ENCODE measurements at places on chromosomes 3 and 15.

- DNase-seq = no peak
Measured at GRCh38 chr3:180678231-180678630, 1.1 kb downstream of the CCDC39 start.

- DNase-seq = peak; percentile 66
Measured at GRCh38 chr3:112582244-112582874, 20.5 kb downstream of the SLC35A5 start.

GRCh38 chr3:182632077-182632393 is 161.3 kb upstream of the ATP11B start:
- DNase-seq = no peak

DNA sequence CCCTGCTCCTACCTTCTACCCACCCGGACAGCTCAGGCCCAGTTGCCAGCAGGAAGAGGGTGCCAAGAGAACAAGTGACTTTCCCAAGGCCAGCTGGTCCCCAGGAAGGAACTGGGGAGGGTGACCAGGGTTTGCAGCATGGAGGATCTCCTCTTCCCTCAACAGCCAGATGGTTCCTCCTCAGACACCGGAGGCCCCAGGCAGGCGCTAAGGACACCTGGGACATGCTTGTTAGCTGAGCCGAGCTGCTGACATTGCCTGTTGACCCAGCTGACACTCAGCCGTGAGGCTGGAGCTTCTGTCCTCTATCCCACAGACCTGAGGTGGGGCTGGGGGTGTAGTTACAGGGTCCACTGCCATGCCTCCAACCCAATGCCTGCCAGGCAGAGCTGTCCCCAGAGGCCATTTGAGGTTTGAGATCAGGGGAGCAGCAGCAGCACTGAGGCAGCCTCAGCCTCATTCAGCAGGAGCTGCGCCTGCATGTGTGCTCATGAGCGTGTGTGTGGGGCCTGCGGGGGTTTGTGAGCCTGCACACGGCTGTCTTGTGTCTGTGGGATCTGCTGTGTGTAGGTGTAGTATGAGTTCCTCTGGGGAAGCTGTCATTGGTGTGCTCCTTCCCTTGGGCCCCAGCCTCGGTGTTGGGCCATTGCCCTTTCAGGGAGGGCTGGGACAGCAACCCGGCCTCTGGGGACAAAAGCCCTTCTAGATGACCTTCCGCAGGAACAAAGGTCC is 7.1 kb downstream of the CPLX3 start:
- DNase-seq = peak; percentile 79

- DNase-seq = no peak
Measured at GRCh38 chr15:62506217-62506805, 341.2 kb upstream of the C2CD4B start.

- DNase-seq = no peak
Measured at GRCh38 chr3:128546646-128547045, 53.6 kb upstream of the GATA2 start.

DNA sequence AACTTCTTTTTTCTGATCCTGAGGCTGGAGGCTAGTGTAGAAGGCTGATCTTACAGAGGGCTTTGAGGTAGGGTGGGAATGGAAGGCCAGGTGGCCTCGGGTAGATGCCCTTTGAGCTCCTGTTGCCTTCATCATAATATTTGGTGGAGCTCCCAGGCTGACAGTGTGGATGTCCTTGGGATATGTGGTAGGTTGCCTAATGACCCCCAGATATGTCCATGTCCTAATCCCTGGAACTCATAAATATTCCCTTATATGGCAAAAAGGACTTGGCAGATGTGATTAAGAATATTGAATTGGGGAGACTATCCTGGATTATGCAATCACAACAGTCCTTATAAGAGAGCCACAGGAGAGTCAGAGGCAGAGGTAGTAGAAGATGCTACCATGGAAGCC is 5.5 kb downstream of the ADAMTSL3 start:
- no peak for DNase-seq

- DNase-seq = no peak
Measured at GRCh38 chr3:87246662-87247429, 19.7 kb downstream of the CHMP2B start.

DNA sequence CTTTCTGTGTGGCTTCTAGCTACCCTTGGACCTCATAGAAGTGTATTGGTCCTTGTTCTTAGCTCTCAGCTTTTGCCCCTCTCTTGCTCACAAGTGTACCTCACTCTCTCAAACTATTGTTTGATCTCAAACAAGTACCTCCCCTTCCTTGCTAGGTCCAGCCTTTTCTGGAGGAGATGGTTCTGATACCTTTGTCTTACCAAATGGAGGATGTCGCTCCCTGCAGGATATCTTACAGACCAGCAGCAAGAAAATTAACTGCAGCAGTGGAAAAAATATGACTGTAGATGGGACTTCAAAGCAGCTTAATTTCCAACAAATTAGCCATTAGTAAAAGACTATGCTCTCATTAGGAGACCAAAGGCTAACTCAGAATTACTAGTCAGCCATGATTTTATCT is 388.1 kb upstream of the ROBO2 start:
- DNase-seq = no peak

GRCh38 chr3:12938258-12938711 is 96.9 kb upstream of the RPL32 start:
- no peak for DNase-seq

DNA sequence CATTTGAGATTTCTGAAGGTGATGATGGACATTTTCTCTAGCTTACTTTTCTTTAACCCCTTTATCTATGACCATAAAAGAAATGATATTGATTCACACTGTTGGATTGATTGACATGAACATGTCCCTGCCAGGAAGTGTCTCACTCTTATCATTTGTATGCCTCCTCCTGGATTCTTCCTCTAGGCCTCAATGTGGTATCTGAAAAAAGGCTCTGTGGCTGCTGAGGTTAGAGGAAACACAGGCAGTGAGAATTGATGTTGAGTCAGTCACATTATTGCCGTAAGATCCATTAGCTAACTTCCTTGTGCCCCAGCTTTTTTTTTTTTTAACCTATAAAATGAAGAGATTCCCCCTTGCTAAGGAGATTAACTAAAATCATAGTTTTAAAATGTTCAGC is 8.0 kb upstream of the THRB start:
- DNase-seq = no peak

- no peak for DNase-seq
Measured at GRCh38 chr3:185328324-185329004, 34.5 kb upstream of the MAP3K13 start.

DNA sequence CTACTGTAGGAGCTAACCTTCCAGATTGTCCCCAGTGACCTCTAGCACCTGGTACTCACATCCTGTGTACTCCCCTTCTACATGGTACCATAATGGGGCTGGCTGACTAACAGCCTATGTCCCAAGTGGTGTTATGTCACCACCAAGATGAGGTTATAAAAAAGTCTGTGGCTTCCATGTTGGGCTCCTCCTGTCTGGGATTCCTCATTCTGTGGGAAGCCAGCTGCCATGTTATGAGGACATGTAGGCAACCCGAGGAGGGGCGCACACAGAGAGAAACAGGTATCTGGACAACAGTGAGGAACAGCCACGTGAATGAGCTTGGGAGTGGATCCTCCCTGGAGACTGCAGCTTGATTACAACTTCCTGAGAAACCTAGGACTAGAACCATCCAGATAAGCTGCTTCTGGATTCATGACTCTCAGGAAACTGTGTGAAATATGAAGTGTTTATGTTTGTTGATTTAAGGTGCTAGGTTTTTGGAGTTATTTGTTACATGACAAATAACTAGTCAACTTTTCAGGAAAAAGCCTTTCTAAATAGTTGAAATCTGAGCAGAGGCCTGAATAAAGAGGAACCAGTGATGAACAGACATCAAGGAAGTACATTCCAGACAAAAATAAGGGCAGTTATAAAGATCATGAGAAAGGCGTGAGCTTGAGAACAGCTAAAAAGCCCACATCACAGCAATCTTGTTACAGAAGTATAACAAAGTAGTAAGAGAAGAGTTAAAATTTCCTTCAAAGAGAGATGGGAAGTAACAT is 21.7 kb downstream of the GOLIM4 start:
- peak; percentile 49 for DNase-seq

DNA sequence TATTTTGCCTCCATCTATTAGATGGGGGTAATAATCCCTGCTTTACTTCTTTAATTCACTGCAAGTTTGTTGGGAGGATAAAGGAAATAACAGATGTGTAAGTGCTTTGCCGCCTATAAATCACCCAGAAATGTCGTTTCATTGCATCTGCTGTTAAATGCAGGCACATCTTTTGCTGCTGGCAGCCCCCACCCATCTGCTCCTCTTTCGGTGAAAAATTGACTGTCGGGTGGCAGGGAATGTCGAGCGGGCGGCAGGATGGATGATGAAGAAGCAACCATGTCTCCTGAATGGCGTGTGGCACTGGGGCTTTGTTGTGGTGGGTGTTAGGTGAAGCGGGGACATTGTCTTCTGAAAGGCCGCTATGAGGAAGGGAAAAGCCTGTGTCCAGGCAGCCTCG is 543 bp upstream of the REC114 start:
- DNase-seq = peak; percentile 56

- DNase-seq = peak; percentile 10
Measured at GRCh38 chr3:46372492-46373359, 2.0 kb downstream of the CCR5 start.

GRCh38 chr15:32977506-32977905 is 217.0 kb downstream of the FMN1 start:
- no peak for DNase-seq

DNA sequence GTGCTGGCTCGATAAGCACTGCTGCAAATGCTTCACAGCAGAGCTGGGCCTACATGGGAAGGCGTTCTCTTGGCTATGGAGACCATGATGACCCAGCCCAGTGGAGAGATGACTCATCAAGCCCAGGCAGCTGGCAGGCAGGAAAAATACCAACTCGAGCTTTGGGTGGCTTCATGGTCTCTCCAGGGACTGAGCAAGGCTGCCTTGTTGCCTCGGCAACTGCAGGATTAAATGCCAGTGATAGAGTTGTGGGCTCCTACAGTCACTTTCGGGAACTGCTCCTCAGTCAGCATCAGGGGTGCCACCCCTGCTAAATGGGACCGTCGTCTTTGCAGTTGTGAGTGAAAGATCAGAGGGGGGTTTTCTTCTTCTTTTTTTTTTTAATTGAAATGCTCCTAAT is 54.6 kb upstream of the MYZAP start:
- peak; percentile 71 for DNase-seq

- no peak for DNase-seq
Measured at GRCh38 chr3:73626106-73626505, 1.4 kb upstream of the PDZRN3 start.

GRCh38 chr3:47882338-47882737 is 79.4 kb downstream of the DHX30 start:
- no peak for DNase-seq

Measured in NCI-H2171 treated with DMSO at 0.1 percent for 48 hours (cell line).